ENCODE measurements at places on chromosomes 6 and 20.

- DNase-seq = no peak
Observed at GRCh38 chr6:149089510-149089909, 228.0 kb upstream of the TAB2 start.

DNA sequence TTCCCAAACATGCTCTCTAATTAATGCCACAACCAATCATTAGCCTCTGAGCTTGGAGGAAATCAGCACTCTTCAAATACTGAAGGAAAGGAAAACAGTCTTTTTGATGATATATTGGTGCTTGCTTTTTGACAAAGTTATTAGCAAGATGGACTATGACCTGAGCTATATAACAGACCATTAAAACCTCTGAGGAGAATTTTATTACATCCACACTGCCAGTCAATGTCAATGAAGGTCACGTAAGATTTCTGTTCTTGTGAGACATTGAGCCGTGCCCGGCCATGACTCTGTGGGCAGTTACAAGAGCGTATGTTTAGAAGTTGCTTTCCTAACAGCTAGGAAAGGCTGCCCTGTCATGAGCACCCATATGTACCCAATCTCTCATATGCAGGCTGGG, 659.0 kb downstream of the UTRN start:
- no peak for DNase-seq

GRCh38 chr20:8287340-8287739, 155.3 kb downstream of the PLCB1 start:
- DNase-seq = no peak

- no peak for DNase-seq
Observed at GRCh38 chr6:137610702-137611101, 116.5 kb upstream of the OLIG3 start.

DNA sequence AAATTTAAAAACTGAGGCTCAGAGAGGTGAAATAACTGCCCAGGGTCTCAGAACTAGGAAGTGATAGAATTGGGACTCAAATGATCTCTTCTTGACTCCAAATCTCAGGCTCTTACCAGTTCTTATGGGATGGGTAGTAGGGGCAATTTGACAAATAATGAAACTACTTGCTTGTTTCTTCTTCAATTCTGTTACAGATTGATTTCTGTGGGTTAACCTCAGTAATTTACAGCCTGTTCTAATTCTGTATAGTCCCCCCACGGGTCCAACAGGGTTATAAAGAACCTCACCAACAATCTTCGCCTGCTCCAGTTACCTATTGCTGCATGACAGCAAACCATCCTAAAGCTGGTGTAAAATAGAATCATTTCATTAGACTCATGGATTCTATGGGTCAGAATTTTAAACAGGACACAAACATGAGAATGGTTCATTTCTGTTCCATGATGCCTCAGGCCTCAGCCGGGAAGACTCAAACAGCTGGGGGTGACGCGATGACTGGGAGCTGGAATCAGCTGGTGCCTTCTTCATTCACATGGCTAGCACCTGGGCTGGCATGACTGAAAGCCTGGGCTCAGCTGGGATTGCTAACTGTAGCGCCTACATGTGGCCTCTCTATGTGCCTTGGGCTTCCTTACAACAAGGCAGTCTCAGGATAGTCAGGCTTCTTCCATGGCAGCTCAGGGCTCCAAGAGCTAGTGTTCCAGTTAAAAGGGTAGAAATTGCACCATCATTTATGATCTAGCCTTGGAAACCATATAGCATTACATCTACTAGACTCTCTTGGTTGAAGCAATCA, 6.6 kb upstream of the WFDC2 start:
- no peak for DNase-seq

All from anterior cingulate cortex (tissue), 58 donors.